ENCODE measurements at places on chromosomes 13 and 19.

DNA sequence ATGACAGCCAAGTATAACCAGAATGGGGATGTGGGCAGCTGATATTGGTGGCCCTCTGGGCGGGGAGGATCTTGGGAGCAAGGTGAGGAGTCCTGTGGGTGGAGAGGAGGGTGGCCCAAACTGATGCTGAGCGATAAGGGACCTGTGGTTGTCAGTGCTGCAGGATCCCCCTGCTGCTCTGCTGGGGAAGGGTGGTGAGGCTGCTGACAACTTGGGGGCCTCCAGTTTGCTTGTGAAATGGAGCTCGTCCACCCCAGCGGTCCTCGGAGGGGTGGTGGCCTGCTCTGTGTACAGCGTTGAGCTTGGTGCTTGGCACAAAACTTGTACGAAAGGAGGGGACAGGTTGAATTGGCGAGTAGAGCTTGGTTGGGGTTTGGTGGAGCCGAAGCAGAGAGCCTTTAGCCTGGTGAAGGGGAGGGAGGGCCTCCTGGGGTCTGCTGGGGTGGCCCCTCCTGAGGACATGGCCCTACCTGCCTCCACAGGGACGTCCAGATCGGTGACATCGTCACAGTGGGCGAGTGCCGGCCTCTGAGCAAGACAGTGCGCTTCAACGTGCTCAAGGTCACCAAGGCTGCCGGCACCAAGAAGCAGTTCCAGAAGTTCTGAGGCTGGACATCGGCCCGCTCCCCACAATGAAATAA is 2.9 kb downstream of the RPS11 start:
- no peak for DNase-seq

GRCh38 chr13:112875627-112876026 is 93.4 kb upstream of the MCF2L start:
- DNase-seq, result no peak

DNA sequence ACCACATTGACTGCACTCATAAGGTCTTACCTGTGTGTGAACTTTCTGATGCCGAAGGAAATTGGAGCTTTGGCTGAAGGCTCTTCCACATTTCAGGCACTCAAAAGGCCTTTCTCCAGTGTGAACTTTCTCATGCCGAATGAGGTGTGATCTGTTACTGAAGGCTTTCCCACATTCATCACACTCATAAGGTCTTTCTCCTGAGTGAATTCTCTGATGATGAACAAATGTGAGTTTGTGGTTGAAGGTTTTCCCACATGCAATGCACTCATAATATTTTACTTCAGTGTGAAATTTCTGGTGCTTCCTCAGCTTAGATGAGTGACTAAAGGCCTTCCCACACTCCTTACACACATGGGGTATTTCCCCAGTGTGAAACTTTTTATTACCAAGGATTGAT is 5.7 kb downstream of the ZNF132 start:
- no peak for DNase-seq

GRCh38 chr19:28556371-28556770 is 656.6 kb downstream of the UQCRFS1 start:
- no peak for DNase-seq

DNA sequence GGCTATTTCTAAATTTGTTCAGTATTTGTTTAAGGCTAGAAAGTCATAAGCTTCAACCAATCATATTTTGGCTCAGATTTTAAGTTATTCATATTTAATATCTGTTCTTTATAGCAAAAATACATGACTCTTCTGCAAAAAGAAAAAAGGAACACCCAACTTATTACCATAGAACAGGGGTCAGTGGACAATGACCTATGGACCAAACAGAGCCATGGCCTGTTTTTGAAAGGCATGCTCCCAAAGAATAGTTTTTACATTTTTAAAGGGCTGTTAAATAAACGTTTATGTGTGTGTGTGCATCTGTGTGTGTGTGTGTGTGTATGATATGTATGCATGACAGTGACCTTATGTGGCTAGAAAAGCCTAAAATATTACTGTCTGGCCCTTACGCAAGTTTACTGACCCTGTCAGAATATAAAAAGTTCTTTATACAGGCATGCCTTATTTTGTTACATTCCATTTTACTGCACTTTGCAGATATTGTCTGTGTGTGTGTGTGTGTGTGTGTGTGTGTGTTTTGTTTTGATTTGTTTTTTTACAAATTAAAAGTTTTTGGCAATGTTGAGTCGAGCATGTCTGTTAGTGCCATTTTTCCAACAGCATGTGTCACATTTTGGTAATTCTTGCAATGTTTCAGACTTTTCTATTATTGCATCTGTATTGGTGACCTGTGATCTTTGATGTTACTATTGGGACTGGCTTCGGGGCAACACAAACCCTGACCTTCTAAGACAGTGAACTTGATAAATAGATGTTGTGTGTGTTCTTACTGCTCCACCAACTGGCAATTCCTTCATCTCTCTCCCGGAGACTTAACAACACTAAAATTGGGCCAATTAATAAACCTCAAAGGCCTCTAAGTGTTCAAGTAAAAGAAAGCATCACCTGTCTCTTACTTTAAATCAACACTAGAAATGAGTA is 22.0 kb downstream of the KLF12 start:
- no peak for DNase-seq

- DNase-seq, result no peak
Observed at GRCh38 chr13:107284173-107284572, 716.2 kb upstream of the ARGLU1 start.

DNA sequence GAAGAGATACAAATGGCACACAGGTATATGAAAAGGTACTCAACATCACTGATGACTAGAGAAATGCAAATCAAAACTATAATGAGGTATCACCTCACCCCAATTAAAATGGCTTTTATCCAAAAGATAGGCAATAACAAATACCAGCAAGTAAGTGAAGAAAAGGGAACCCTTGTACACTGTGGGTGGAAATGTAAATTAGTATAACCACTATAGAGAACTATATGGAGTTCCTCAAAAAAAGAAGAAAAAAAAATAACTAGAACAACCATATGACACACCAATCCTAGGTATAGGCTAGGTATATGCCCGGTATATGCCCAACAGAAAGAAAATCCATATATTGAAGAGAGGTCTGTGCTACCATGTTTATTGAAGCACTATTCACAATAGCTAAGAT is 150.9 kb downstream of the VWA8 start:
- DNase-seq, result no peak

- no peak for DNase-seq
Observed at GRCh38 chr19:7685546-7686445, 5.2 kb downstream of the TRAPPC5 start.

DNA sequence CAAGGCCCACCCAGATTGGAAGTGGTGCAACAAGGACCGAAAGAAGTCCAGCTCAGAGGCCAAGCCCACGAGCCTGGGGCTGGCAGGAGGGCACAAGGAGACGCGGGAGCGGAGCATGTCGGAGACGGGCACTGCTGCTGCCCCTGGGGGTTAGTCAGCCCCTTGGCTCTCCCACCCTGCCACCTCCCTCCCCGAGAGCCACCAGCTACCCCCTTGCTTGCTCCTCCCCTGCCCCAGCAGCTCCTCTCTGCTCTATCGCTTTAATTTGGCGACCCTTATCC is 14.2 kb upstream of the PRR19 start:
- no peak for DNase-seq

All from HFF-Myc (cell line).